Stimulated activated CD4-positive, alpha-beta T cell treated with anti-CD3 and anti-CD28 coated beads, Interleukin-1b, Interleukin-23, amount 100 ng/mL, for 4 hours (primary cell): ENCODE measurements at places on chromosomes 4 and X.

- no peak for DNase-seq
Measured at GRCh38 chrX:53085661-53086229, 3.6 kb downstream of the TSPYL2 start.

- no peak for DNase-seq
Measured at GRCh38 chrX:148620023-148620422, 119.6 kb downstream of the AFF2 start.

GRCh38 chrX:6826856-6827255 is 291.9 kb upstream of the VCX3A start:
- no peak for DNase-seq

DNA sequence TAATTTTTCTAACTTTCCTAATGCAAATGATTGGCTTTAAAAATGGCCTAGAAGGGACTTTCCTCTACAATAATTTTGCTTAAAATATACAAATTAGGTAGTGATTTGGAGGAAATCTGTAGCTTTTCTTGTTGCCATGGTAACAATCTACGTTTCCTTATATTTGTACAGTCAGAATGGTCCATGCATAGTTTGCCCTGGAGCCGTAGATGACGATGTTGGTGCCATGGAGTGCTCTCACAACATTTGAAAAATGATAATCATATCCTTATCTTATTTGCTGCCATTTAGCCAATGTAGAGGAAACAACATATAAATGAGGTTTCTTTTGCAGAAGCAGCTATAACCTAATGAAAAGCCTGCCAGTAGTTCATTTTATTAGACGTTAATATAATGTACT is 89.0 kb upstream of the NMU start:
- DNase-seq, result no peak

- no peak for DNase-seq
Measured at GRCh38 chr4:30716681-30717207, 3.4 kb upstream of the PCDH7 start.

DNA sequence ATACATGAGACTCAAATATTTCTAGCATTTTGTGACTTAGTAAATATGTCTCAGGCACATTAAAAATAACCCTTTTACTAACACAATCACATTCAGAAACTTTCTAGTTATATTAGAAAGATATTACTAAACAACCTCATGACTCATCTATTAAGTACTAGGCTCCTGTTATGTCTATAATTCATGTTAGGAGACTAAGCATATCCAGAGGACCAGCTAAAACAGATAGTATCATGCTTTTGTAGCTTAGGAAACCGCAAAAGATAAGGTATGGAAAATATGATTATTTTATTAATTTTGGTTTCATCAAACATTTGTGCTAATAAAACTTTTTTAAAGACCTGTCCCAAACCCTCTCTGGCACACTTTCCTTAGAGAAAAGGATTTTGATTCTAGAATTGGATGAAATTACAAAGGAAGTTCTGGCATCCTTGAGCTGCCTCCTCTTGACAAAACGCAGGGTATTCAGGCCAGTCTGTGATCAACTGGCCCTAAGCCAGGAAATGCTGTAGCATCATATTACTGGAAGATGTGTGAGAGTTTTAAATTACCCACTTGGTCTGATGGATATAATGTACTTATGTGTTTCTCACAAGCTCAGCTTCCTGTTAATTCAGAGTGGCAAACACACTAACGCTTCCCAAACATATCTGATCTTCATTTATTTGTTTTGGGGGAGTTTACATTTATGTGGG is 60.4 kb downstream of the NRK start:
- DNase-seq, result no peak

GRCh38 chr4:15331930-15332329 is 95.9 kb upstream of the C1QTNF7 start:
- no peak for DNase-seq

DNA sequence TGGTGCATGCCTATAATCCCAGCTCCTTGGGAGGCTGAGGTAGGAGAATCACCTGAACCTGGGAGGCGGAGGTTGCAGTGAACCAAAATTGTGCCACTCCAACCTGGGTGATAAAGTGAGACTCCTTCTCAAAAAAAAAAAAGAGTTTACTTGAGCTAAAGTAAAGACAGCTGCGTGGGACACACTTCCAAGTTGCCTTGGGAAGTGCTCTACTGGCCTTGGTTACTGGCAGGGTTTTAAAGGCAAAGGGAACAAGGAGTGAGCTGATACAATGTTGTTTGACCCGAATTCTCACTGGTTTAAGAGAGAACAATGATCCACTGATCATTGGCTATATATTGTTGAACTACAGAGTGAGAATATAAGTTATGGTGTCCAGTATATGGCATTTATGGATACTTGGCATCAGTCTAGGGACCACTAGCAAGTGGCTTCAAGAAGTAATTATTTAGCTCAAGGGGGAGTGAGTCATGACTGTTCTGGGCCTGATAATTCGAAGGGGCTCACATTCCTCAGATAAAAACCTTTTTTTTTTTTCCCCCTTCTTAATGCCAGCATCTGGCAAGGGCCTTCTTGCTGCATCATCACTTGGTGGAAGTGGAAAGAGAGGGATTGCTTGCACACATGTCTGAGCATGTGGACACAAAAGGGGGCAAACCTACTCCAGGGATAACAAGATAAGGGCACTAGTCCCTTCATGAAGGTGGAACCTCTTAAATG is 32.3 kb downstream of the GRK4 start:
- DNase-seq, result no peak

- DNase-seq, result no peak
Measured at GRCh38 chr4:123593655-123594054, 197.1 kb downstream of the SPRY1 start.

GRCh38 chr4:179601671-179602070 is 2159.4 kb upstream of the AGA start:
- no peak for DNase-seq

DNA sequence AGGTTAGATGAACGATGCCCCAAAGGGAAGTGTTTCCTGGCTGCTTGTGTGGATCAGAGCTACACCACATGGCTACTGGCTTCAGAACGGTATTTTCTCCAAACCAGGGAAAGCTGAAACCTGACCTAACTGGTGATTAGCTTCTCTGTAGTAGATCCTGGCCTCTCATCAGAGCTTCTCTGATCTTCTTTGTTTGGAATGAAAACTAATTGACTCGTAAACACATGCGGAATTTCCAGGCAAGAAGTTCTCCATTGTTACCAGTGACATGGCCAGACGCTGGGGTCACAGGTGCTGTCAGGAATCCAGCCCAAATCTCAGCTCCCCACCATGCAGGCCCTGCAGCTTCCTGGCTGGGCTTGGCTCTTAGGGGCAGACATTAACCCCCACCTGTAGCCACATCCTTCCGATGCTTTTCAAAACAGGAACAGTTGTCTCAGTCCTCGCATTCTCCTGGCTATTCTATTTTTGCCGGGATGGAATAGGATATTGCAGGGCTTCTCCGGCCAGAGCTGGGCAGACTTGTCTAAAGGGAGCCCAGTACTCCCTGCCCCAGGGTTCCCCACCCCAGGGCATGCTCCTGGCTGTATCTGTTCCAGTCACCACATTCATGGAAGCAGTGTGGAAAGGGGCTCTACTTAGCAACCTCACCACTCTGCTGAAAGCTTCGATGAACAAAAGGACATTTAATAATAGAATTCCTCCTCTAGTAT is 305.4 kb upstream of the F9 start:
- DNase-seq, result no peak

- DNase-seq, result no peak
Measured at GRCh38 chr4:83248486-83248885, 36.1 kb downstream of the COQ2 start.

- no peak for DNase-seq
Measured at GRCh38 chr4:128449251-128449650, 161.6 kb upstream of the PGRMC2 start.

DNA sequence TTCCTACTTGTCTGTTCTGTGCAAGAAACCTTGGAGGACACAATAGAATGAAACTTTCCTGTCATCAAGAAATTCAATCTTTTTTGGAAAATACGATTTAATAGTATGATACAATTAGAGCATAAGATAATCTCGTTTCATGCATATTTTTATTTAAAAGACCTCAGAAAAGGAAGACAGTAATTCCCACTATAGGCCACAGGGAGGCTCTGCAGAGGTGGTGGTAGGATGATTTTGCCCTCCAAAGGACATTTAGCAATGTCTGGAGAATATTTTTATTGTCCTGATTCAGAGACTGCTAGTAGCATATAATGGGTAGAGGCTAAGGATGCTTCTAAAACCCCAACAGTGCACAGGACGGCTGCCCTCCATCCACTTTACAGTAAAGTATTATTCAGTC is 68.7 kb downstream of the PAK3 start:
- DNase-seq, result no peak

GRCh38 chrX:44506678-44507077 is 36.0 kb downstream of the FUNDC1 start:
- DNase-seq, result no peak
